ENCODE measurements at places on chromosomes 12 and 14.

GRCh38 chr12:118098911-118099671 is 4.7 kb downstream of the VSIG10 start:
- no peak for DNase-seq

GRCh38 chr14:64518229-64518628 is 13.7 kb downstream of the ZBTB1 start:
- DNase-seq = no peak

GRCh38 chr14:22282417-22282816 is 306.6 kb downstream of the DAD1 start:
- no peak for DNase-seq

DNA sequence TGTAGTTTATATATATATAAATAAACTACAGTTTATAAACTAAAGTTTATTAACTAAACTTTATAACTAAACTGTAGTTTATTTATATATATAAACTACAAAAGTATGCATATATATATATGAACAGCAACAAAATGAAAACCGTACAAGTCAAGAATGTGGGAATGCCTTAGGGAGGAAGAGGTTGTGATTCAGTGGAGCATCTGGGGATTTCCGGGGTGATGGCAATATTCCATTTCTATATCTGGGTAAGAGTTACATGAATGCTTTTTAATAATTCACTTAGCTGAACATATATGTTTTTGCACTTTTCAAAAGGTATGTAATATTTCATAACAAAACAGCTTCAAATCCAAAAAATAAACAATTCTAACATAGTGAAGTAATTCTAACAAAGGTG is 30.1 kb upstream of the CAND1 start:
- DNase-seq = no peak

DNA sequence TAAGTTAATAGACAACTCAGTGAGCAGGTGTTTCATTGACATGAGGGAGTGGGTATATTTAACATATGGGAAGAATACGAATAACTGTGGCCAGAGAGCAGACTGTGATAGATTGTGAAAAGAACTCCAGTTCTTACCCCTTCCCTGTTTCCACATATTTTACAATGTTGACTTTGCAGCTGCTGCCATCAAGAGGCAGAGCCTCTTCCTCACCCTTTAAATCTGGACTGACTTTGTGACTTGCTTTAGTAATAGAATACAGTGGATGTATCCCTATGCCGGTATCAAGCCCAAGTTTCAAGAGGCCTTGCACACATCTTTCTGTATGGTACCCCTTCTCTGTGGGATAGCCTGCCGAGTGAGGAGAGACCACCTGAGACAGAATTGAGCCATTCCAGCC is 356.7 kb downstream of the ETNK1 start:
- DNase-seq = no peak

DNA sequence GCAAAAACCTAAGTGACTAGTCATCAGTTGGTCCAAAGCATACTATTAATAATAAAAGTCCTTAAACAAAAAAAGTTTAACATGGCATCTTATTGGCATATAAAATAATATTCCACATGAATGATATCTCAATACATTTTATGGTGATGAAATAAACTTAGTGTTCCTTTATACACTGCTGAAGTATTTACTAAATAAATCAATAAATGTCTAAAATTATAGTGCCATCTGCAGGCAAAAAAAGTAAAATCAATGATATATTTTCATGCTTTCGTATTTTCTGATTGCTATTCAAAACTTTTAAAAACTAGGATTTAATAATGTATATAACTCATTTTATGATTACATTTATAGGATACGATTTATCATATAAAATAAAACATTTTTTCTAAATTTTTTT is 30.5 kb downstream of the PUS7L start:
- DNase-seq = no peak

DNA sequence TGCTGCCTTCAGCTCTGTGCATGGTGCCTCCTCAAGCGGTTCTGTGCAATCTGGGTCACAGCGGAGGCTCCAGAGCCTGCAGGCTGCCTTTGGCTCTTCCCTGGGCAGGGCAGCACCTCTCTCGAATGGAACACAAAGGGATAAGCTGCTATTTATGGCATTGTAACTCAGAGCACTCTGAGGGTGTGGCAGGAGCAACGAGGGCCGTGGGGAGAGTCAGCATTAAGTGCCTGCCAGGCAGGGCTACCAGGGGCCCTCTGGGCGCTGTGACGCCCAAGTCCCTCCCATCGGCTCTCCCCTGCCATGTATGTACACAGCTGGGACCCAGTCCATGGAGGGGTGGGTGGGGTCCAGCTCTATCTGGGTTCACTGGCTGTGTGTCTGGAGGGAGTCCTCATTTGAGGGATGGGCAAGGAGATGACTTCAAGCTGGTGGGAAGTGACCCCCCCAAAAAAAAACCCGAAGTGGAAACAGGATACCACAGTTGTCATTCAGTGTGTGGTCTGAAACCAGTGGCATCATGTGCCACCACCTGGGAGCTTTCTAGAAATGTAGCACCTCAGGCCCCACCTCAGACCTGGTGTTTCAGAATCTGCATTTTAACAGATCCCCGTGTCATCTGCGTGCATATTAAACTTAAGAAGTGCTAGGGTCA is 44.0 kb upstream of the OAS1 start:
- DNase-seq = no peak

GRCh38 chr12:90253136-90253535 is 544.5 kb upstream of the ATP2B1 start:
- no peak for DNase-seq
